ENCODE measurements at places on chromosomes 6 and 20.

DNA sequence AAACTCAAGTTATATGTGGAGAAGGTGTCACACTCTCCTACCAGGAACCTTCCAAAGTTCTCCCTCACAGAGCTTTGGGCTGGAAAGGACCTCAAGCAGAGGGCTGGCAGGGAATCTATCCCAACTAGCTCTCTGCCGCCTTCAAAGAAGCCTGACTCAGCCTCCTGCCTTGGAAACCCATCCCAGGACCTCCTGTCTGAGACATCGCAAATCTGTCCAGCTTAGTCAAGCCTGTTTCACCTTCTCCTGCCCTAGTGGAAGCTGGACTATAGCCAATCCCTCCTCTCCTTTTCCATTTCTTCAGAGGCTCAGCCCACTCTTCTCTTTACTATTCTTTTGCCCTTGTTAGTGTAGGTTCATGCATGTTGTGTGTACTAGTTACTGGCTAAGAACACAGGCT is 48.2 kb upstream of the FOXP4 start:
- no peak for DNase-seq

- DNase-seq: no peak
Measured at GRCh38 chr20:46129955-46130481, 11.9 kb downstream of the CD40 start.

DNA sequence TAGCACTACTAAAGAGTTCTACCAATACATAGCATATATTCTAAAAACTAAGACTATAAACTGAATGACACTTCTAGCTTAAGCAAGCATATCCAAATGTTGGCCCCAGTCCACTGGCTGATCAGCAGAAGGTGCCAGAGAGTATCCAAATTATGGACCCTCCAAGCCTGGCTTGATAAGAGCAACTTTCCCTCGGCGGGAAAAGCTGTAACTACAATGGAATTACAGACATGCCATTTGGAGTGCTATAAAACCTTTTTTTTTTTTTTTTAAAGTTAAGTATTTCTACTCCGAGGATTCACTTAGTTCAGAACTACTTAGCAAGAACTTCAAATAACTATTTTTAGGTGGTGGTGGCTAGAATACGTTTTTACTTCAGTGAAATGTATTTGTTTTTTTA is 94.6 kb downstream of the EPB41L2 start:
- DNase-seq: no peak

DNA sequence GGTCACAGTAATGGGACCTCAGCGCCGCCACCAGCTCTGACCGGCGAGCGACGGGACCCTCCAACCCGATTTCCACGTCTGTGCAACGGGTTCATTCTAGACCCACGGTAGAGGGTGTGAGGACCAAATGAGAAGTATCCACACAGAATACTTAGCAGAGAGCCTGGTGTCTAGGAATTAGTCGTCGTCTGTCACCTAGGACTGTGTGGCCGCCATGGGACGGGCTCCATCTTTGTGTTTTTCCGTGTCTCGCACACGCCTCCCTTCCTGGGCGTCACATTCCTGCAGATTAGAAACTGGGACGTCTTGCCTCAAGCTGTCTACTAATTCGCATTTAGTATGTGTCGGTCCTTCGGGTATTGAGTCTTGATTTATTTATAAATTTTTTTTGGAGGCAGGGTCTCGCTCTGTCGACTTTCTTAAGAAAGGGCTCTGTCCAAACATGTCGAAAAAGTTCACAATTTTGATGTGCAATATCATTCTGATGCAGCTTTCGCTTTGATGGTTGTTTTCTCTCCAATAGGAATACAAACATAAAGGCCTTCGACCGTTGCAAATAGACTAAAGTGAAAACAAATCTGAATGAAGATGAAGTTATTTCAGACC is 563 bp downstream of the MGME1 start:
- DNase-seq: no peak

DNA sequence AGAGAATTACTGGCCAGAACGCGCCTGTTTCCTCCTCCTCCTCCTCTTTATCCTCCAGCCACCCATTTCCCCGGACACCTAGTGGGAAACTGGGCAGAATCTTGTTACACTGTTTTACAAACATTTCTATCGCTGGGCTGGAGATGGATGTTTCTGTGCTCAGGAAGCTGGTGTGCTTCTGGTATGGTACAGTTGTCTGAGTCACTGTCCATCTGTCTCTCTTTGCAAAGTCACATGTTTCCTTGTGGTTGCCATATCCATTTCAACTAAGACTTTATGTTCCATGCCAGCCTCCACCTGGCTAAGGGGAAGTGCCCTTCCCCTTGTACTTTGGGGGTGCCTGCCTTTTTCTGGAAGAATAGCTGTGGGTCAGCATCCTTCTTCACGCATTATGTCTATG is 52.9 kb upstream of the SLC22A16 start:
- no peak for DNase-seq

DNA sequence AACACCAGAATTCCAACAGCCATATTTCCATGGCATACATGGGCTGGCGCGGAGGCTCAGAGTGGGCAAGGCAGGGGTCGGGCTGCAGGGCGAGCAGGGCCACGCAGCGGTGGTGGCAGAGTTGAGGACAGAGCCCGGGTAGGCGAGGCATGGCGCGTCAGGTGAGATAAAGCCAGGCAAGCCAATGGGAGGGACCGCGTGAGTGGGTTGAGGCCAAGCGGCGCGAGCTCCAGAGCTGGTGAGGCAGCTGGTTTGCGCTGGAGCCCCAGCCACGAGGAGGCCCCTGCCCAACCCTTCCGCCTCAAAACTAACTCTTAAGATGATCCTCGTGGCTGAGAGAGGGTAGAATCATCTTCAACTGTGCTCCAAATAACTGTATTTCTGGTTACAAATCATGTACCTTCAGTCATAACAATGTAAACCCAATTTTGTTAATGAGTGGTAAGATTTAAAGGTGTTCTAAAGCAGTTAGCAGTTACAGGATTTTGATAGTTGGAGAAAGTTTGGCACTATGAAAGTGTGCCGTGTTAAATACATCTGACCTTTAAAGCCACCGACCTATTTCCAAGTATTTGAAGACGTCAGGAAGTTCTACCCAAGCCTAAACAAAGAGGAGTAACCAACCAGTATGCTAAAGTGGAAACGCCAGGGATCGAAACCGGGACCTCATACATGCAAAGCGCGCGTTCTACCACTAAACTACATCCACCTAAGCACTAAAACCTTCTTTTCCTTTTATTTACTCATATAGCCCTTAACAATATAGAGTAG is 107.9 kb downstream of the GPX5 start:
- DNase-seq: no peak

GRCh38 chr6:138527411-138528088 is 28.3 kb upstream of the NHSL1 start:
- no peak for DNase-seq

DNA sequence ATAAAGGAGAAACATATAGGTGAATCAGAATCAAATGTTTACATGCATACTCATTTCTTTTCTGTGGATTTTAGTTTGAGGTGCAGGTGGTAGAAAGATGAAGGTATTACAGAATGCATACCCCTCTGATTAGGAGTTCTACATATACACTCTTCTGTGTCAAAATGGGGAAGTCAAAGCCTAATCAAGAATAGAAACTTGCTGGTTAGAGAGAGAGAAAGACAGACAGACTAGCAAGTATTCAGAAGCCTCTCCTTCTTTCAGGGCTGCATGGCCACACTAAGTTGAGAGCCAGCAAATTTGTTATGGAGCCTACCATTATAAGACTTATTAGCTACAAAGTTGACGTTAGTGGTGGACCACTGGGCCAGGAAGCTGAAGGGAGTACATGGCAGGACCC is 358.3 kb upstream of the EYS start:
- DNase-seq: no peak

GRCh38 chr6:22526736-22527135 is 42.6 kb upstream of the HDGFL1 start:
- no peak for DNase-seq

- no peak for DNase-seq
Measured at GRCh38 chr20:37821696-37822095, 81.2 kb upstream of the VSTM2L start.

DNA sequence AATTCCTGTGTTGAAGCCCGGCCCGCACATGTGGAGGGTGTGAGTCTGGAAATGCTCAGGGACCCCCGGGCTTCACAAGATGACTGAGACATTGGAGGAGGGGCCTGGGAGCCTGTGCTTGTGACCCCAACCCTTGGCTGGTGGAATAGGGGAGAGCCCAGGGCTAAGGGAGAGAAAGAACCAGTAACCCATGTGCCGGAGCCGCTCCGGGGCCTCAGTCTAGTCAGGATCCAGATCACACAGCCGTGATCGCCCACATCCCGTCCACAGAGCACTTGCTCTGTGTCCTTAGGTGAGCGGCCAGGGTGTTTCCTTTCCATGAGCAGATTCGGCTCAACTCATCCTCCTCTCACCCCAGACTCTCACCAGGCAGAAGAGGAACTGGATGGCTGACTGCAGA is 152.3 kb upstream of the RPS6KA2 start:
- DNase-seq: no peak

- no peak for DNase-seq
Measured at GRCh38 chr6:99501762-99502161, 13.5 kb downstream of the USP45 start.

GRCh38 chr6:167470101-167470835 is 145.4 kb downstream of the TTLL2 start:
- no peak for DNase-seq

- no peak for DNase-seq
Measured at GRCh38 chr6:160737934-160738333, 35.9 kb downstream of the PLG start.

All from stimulated activated CD4-positive, alpha-beta T cell treated with anti-CD3 and anti-CD28 coated beads, Interleukin-1b, Interleukin-23, amount 100 ng/mL, for 4 hours (primary cell).